ENCODE measurements at places on chromosomes 3 and 15.

DNA sequence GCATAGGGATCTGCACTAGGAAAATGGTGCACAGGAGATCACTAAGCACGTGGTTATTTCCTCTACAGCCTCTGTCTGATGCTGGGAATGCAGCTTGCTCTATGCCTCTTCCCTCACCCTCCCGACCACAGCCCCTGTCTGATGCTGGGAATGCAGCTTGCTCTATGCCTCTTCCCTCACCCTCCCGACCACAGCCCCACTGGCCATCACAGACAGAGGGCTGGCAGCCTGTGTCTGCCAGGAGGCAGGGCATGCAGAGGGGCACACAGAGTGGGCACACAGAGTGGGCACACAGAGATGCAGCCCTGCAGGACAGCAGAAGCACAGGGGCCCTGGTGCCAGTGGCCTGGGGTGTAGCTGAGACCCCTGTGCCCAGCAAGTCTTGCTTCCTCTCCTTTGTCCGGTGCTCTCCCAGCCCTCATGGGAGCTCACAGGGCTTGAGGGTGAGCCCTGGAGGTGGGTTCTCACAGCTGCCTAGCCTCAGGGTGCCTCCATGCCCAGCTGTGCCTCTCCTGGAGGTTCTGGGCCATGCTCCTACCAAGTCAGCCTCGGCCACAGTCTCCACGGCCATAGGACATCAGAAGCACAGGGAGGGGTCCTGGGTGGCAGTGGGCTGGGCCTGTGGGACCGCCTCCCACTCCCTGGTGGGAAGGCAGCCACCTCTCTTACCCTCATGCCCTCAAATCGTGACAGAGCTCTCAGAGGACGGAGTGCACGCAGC lies 65.8 kb downstream of the EXOG start:
- DNase-seq = no peak

GRCh38 chr3:5769825-5770224 lies 582.3 kb downstream of the EDEM1 start:
- no peak for DNase-seq

DNA sequence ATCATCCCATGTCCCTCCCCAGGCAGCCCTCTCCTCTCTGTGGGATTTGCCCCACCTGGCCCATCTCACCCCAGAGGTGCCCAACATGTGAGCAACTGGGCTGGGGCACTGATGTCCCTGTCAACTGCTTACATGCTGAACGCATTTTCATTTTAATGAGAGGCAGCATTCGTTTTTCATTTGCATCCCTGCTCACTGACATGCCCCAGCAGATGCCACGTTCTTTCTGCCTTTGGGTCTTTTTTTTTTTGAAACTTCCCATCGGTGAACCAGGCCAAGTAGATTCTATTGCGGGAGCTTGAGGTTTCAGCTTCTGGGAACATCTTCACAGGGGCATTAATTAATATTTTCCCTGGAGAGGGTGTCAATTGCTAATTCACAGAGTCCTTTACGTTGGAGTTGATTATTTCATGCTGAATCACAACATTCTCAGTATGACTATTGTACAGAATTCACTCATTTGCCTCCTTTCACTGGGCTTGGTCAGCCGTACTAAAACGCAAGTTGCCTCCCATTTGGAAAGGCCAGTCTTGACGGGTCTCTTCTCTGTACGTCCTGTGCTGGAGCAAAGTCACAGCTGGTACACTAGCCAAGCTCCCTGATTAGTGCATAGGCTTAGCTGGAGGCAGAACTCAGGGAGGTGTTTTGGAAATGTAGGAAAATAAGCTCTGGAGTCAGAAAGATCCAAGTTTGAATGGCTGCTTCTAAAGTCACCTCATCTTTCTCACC lies 69.8 kb downstream of the CHRNA7 start:
- DNase-seq = no peak

GRCh38 chr3:165837058-165837525 lies at the start of gene BCHE:
Gene BCHE (minus strand): TSS chr3:165837423. CDS start chr3:165831033, 6,390 bp downstream.
- no peak for DNase-seq

- no peak for DNase-seq
These were observed 236.8 kb downstream of the TLE3 start for GRCh38 chr15:69860921-69861320.

DNA sequence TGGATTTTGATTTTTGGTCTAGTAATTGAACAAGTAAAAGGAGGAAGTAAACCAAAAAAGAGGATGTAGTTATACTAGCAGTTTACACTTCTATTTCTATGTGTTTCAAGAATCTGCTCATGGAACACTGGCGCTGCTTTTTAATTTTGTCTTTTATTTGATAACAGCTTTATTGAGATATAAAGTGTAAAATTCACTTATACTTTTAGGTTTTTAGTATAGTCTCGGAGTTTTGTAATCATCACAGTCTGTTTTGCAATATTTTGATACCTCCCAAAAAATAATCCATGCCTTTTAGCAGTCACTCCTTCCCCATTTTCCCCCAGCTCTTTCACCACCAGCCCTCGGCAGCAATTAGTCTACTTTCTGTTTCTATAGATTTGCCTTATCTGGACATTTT lies 18.0 kb downstream of the UBE2E2 start:
- no peak for DNase-seq

DNA sequence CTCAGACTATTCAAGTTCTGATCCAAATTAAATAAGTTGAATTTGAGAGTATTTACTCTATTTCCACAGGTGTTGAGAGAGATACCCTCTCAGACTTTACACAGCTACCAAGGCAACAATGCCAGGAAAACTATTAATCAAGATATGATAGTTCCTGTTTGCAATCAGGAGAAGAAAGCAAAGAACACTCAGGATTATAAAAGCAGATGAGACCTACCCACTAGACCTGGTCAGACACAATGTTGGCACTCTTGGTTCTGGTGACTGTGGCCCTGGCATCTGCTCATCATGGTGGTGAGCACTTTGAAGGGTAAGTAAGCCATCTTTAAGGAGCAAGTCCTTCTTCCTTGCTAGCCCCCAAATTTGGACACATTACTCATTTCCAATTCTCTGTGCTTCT lies at the start of gene CPB1:
Gene CPB1, plus strand, starts transcription at position 227 of the 400 bp plus-strand sequence. Its CDS starts 13 bp downstream, at position 240.
- DNase-seq = no peak

- no peak for DNase-seq
These were observed 134.7 kb downstream of the NR2E3 start for GRCh38 chr15:71945012-71945411.

DNA sequence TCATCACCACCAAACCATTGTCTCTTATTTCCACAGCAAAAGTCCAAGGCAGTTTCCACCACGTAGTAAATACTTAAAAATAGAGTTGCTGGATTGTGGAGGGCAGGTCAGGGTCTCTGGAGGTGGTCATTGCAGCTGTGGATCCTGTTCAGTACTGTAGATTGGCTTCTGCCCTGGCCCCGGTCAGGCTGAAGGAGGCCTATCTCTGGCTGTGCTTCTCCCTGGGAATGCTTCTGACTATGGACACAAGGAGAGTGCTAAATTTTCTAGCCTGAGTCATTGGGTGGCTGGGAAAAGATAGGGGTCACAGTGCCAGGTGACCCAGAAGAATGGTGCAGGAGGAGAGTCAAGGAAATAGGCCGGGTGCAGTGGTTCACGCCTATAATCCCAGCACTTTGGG lies 26.3 kb upstream of the GMPPB start:
- no peak for DNase-seq

GRCh38 chr15:30859091-30859874 lies 44.4 kb upstream of the FAN1 start:
- no peak for DNase-seq

- DNase-seq = no peak
These were observed 2.9 kb downstream of the DNAJB8 start for GRCh38 chr3:128463771-128464170.

- DNase-seq = no peak
These were observed 102.1 kb upstream of the TLE3 start for GRCh38 chr15:70199540-70200410.

GRCh38 chr3:39637807-39638206 lies 170.3 kb downstream of the MOBP start:
- DNase-seq = no peak

DNA sequence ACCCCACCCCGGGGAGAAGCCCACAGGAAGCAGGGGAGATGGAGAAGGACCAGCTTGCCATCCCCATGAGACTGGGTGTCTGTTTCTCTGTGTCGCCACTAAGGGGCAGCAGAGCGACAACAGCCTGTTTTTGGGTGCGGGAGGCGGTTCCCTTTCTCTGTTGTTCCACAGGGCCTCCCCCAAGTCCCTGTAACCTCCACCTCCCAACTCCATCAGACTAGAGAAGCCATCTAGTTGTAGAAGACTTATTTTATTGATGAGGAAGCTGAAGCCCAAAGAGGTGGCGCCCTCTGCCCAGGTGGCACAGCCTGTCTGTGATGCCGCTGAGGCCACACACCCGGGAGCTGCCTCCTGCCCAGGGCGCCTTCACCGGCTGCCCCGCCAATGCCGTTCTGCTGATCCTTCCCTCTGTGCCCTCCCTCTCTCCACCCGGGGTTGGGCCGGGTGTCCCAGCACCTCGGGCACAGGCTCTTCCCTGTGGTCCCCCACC lies 3.9 kb upstream of the CCDC9B start:
- peak; percentile 46 for DNase-seq

DNA sequence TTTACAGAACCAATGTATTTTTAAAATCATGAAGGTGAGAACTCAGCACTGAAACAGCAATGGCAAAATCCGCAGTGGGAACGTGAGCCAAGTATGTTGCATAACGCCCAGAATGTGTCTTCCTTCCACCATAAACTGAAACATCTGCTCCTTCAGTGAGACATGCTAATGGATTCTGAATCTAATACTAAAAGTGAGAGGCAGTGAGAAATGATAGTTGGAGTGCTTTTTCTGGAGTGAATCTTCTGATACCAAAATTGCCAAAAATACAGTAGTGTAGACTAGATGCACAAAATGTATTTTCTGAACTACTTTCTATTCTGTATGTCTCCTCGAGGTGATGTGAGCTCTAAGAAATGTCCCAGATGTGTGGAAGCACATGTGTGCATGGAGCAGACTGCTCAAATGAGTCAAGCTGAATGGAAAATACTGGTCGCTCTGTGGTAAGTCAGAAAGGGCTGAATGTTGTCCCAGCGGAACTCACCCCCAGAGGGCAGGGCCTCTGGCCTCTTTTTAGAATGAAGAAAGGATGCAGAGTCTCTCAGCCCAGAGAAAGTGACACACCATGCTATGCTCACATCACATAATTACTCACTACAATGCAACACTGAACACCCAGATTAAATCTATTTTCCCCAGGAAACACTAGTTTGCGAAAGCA lies 73.0 kb downstream of the ATP10A start:
- DNase-seq = no peak

GRCh38 chr3:126245811-126246727 lies 65.7 kb upstream of the ALDH1L1 start:
- no peak for DNase-seq

- DNase-seq = no peak
These were observed 11.2 kb upstream of the LEO1 start for GRCh38 chr15:51982770-51983103.

DNA sequence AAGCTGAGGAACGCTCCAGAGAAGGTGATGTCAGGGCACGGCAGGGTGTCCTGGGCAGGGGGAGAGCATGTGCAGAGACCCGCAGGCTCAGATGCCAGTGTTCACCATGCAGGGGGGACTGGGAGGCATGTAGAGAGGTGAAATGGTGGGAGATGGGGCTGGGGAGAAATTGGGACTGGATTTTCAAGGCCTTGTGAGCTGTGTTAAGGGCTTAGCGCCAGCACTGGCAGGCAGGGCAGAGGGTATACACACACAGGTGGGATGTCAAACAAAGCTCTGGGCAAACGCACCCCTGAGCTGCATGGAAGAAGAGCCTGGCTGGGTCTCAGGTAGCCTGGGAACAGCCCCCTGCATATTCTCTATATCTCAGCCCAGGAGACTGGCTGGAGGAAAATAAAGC lies 282.7 kb downstream of the SHQ1 start:
- no peak for DNase-seq

- DNase-seq = no peak
These were observed 320.5 kb downstream of the ZIC1 start for GRCh38 chr3:147729641-147730040.

DNA sequence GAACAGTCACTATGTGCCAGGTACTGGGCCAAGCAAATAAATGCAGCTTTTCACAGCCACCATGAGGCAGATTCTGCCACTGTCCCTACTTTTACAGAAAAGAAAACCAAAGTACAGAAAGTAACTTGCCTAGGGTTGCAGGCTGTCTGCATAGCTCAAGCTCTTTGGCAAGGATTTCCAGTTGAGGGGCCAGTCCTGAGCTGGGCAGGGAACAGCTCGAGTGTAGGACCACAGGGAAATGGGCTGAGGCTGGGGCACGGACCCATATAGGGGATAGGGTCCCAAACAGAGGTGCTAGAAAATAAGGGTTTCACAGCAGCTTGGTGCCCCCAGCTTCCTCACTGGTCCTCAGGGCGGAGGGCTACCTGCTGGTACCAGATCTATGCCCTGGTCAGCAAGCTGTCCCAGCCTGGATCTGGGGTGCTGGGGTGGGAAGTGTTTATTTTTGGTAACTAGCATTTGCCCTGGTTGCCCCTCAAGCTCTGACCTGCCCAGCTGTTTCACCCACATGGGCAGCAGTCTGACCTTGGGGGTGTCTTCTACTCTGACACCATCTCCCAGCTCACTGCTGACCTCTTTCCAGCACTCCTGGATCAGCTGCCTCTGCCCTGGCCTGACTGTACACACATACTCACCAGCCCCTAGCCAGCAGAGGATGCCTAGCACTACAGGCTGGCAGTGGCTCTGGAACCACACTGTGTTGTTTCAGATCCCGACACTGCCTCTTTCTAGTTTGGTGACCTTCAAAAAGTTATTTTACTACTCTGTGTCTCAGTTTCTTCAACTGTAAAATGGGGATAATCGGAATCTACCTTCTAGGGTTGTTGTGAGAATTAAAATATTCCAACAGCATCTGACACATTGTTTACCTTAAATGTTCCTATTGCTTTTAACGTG lies 16.2 kb downstream of the MRAS start:
- DNase-seq = no peak

DNA sequence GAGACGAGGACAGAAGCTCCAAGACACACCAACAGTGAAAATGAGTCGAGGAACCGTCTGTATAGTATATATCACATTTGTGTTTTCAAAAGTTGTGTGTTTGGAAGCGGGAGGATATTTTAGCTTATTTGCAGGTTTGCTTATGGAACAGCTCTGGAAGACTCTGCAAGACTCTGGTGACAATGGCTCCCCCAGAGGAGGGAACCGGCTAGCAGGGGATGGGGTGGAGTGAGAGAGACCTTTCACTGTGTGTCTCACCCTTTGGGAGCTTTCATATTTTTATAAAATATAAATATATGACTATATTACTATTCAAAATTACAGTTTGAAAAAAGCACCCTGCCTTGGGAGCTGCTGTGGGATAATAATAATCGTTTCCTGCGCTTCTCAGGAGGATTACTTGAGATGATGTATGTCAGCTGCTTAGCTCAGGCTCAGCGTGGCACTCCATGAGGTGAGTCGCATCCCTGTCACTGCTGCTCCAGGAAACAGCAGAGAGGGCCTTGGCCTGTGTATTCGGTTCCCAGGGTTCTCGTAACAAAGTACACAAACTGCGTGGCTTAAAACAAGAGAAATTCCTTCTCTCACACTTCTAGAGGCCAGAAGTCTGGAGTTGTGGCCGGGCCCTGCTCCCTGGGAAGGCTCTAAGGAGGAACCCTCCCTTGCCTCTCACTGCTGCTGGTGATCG lies 183.9 kb downstream of the FAM43A start:
- DNase-seq = no peak

GRCh38 chr3:149375501-149376196 lies 1.8 kb downstream of the TM4SF1 start:
- DNase-seq = no peak

GRCh38 chr15:71316911-71317310 lies 201.6 kb downstream of the THSD4 start:
- DNase-seq = no peak
